Right ventricle myocardium inferior (tissue), 1 donor: ENCODE measurements at places on chromosomes 5 and 9. TPM values are rescaled to one million over a fixed set of nuclear protein-coding genes. Genes with fewer than 3 reads are reported as not detected.

Gene GCNT4
- total RNA-seq: 0.35 TPM

Gene TICAM2
- total RNA-seq: 3.3 TPM

Gene LCN6
- total RNA-seq: 22.2 TPM

Gene BRIX1
- 10.3 TPM for total RNA-seq

Gene STK32A
- total RNA-seq: 1.1 TPM

Gene C6
- total RNA-seq: 73.3 TPM

Gene CFAP157
- total RNA-seq: not detected

Gene PCDHGB5
- 6.1 TPM for total RNA-seq

Gene SETX
- 20.5 TPM for total RNA-seq

Gene PAEP
- total RNA-seq: not detected

Gene G3BP1
- total RNA-seq: 114 TPM

Gene TAF1L
- total RNA-seq: not detected

Gene POLR3G
- total RNA-seq: 0.68 TPM

Gene TRPM3
- not detected for total RNA-seq

Gene TOR4A
- total RNA-seq: 16.5 TPM

Gene CENPP
- 3.3 TPM for total RNA-seq

Gene C1QTNF2
- 1.5 TPM for total RNA-seq

Gene SLC1A1
- total RNA-seq: 3.2 TPM

Gene ELAVL2
- total RNA-seq: not detected

Gene PDE8B
- total RNA-seq: 1.0 TPM

Gene CDC25C
- 0.24 TPM for total RNA-seq

Gene ZDHHC21
- 8.0 TPM for total RNA-seq

Gene SLC6A18
- total RNA-seq: not detected

Gene PCDHB15
- 5.8 TPM for total RNA-seq

Gene SMIM33
- not detected for total RNA-seq

Gene ACOT12
- not detected for total RNA-seq

Gene NUTM2F
- total RNA-seq: not detected

Gene PIP5K1B
- 60.6 TPM for total RNA-seq

Gene HAVCR2
- total RNA-seq: 3.5 TPM

Gene PELO
- 20.5 TPM for total RNA-seq

Gene ZNF608
- total RNA-seq: 9.3 TPM

Gene NOTCH1
- total RNA-seq: 18.7 TPM
